ENCODE measurements at places on chromosomes 2 and 18. TPM values are rescaled to one million over a fixed set of nuclear protein-coding genes. Genes with fewer than 3 reads are reported as not detected.
A peak's percentile ranks its signal among the peaks of the same experiment; 100 is the strongest.

The TSPYL6 gene
- not detected for total RNA-seq

The XIRP2 gene
- not detected for total RNA-seq

The SLC14A1 gene
- 0.17 TPM for total RNA-seq

The IL36RN gene
- 0.69 TPM for total RNA-seq

The OTOF gene
- total RNA-seq, result under 0.01 TPM

The SH3BP4 gene
- total RNA-seq, result 58.5 TPM

The TMEM17 gene
- 2.4 TPM for total RNA-seq

The REV1 gene
- 23.6 TPM for total RNA-seq

The GAL3ST2 gene
- total RNA-seq, result 0.17 TPM

GRCh38 chr18:23583071-23583865 lies 3.0 kb downstream of the NPC1 start:
- no peak for DNase-seq

- DNase-seq, result peak; percentile 68
Observed at GRCh38 chr2:212595036-212595654, 56.5 kb upstream of the ERBB4 start.

GRCh38 chr2:129909651-129910418 lies 69.6 kb upstream of the RAB6C start:
- no peak for DNase-seq

- no peak for DNase-seq
Observed at GRCh38 chr2:173666171-173666888, 298.8 kb downstream of the SP3 start.

GRCh38 chr2:79453918-79454317 lies 58.9 kb upstream of the CTNNA2 start:
- DNase-seq, result no peak

DNA sequence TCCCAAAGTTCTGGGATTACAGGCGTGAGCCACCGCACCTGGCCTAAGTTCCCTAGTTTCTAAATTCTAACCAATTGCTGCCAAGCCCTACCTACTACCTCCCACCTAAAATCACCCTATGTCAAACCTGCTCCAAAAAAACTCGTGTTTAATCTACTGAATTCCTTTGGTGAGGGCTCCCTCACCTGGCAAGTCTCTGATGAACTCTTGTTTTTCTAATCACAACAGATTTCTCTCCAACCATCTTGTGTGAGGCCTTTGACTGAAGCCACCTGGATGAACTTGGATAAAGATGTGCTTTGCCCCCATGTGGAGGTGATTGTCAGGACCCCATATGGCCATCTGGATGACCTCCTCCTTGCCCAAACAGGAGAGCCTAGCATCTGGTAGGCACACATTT lies 17.4 kb upstream of the SLC35G4 start:
- DNase-seq, result no peak

DNA sequence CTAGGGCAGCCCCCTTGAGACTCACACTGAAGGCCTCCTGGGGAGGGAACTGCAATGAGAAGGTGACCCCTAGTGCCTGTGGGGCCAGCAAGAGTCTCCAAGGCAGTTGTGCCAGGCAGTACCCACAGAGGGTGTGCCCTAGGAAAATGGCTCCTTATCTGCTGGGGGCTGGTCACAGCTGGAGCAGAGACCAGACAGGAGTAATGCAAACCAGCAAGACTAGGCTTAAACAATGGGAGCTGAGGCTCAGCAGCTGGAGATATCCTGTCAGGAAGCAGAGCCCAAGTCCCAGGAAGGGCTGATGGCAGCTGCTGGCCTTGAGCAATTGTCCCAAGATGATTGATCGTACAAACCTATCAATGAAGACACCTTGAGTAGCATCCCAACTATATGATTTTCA lies 26.8 kb upstream of the E2F6 start:
- DNase-seq, result no peak

GRCh38 chr18:74734013-74734444 lies 136.4 kb downstream of the ZNF407 start:
- no peak for DNase-seq

GRCh38 chr2:173855661-173856060 lies 109.5 kb downstream of the SP3 start:
- DNase-seq, result no peak

DNA sequence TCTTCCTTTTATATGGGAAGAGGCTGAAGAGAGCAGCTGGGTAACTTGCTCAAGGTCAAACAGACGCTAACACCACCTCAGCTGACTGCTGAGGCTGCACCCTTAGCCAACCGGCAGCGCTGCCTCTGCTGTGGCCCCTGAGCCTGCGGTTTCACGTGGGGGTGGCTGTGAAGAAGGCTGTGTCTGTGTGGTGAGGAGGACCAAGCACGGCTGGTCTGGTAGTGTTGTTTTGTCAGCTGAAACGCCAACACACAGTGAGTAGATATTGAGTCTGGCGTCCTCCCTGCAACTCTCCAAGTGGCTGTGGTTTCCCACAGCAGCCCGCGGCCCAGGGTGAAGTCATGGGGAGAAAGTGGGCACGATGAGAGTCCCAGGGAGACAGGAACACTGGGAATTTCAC lies 69.6 kb downstream of the THNSL2 start:
- no peak for DNase-seq

GRCh38 chr2:217512728-217513127 lies 490.1 kb downstream of the TNS1 start:
- DNase-seq, result no peak

DNA sequence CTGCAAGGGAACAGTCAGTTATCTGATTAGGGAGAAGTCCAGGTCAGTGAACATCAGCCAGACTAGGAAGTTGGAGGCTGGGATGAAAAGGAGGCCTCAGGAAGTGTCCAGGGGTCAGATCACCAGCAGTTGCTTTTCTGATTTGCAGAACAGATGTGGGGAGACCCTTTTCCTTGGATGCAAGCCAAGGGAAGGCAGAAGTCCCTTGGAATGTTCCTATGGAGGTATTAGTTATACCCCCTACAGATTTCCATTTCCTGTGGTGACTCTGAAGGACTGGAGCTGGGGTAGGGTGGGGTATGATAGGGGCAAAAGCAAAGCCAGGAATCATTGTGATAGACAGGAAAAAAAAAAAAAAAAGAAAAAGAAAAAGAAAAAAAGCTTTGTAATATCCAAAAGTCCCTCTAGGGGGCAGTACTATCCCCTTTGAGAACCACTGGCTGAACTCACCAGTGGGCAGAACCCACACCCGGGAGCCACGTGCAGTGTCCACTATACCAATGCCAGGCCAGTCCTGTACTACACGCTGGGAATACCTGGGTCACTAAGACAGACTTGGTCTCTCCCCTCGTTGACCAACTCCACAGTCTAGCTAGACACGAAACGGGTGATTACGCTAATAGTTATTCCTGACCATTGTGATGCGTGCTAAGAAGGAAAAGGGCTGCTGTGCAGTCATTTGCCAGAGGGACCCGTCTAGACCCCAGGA lies 7.4 kb downstream of the DYSF start:
- DNase-seq, result no peak

- peak; percentile 85 for DNase-seq
Observed at GRCh38 chr2:133418021-133418420, 150.2 kb downstream of the NCKAP5 start.

DNA sequence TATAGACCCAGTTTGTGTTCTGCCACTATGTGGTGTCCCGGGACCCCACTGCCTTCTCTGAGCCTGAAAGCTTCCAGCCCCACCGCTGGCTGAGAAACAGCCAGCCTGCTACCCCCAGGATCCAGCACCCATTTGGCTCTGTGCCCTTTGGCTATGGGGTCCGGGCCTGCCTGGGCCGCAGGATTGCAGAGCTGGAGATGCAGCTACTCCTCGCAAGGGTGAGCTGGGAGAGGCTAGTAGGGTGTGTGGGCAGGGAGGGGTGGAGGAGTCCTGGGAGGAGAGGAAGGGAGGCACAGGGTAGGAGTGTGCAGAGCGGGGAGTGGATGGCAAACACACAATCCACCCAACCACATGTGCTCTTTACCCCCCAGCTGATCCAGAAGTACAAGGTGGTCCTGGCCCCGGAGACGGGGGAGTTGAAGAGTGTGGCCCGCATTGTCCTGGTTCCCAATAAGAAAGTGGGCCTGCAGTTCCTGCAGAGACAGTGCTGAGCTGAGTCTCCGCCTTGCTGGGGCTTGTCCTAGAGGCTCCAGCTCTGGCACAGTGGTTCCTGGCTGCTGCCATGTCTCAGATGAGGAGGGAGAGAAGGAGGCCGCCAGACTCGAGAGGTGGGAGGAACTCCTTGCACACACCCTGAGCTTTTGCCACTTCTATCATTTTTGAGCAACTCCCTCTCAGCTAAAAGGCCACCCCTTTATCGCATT lies 16.9 kb downstream of the PRKAG3 start:
- DNase-seq, result no peak

- no peak for DNase-seq
Observed at GRCh38 chr18:57299931-57300330, 52.4 kb upstream of the ST8SIA3 start.

- DNase-seq, result no peak
Observed at GRCh38 chr2:152395103-152395502, 60.1 kb downstream of the FMNL2 start.

- no peak for DNase-seq
Observed at GRCh38 chr2:24919506-24920097, 435 bp downstream of the ADCY3 start.

DNA sequence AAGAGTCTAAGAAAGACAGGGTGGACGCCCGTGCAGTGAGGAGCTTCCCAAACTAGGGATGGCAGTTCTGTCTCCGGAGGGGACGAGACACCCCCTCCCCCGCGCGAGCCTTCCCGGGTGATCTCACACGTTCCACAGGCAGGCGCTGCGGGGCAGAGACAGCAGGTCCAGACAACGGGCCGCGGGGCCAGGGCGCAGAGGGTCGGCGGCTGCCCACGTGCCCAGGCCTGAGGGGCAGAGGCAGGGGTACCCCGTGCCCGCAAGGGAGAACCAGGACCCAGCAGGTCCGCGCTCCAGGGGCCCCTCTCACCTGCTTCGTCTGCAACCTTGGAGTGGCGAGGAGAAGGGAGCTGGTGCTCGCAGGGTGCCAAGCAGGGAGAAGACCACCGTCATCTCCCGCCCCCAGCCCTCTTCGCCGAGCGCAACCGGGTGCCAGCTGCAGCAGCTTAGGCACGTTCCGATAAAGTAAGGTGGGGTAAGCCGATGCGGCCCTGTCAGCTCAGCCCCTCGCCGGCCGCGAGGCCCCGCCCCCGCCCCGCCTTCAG lies at the start of gene GPR155:
TSS of gene GPR155 (minus strand) at position 467 of the 545 bp plus-strand sequence. CDS start 5,073 bp downstream, outside the sequence.
- no peak for DNase-seq

GRCh38 chr2:234587341-234588053 lies 90.6 kb upstream of the ARL4C start:
- DNase-seq, result peak; percentile 15

DNA sequence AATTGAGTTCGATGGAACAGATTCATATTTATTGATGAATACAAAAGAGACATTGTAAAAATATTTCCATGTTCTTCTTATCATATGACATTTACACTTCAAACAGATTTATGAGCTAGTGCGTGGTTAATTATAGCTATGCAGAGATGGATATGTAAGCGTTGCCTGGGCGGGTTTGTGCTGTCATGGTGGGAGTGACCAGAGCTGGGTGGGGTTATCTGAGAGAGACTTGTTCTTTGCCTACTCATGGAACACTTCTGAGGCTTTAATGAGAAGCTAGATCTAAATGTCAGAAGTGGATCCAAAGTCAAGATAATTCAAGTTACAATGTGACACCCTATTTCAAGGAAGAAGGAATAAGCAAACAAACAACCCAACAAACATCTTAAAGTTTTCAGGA lies 162.3 kb upstream of the ZEB2 start:
- no peak for DNase-seq

- peak; percentile 37 for DNase-seq
Observed at GRCh38 chr2:136141510-136142149, 23.7 kb upstream of the CXCR4 start.

DNA sequence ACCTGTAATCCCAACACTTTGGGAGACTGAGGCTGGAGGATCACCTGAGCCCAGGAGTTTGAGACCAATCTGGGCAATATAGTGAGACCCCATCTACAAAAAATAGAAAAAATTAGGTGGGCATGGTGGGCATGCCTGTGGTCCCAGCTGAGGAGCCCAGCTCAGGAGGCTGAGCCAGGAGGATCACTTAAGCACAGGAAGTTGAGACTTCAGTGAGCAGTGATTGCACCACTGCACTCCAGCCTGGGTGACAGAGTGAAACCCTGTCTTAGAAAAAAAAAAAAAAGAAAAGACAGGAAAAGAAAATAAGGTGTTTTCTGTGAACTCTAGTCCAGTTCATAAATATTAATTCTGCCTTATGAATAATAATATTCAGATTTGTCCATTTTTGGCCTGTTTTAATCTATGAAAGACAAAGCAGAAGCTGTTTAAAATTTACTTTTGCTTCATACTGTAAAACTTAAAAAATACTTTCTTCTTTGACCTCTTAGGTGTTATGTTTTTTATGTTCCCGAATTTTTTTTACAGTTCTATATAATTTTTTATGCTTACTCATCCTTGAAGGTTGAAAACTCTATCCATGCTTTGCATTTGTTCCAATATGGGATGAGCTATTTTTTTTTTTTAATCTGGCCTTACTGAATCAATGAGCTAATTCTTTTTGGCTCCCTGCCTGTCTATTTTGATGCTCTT lies 8.4 kb upstream of the ANXA4 start:
- DNase-seq, result no peak
